Articular chondrocyte of knee joint (primary cell): ENCODE measurements at places on chromosomes 6 and 20. TPM values are rescaled to one million over a fixed set of nuclear protein-coding genes. Genes with fewer than 3 reads are reported as not detected.

GPR63 gene
- total RNA-seq = under 0.01 and 0.11 TPM in 2 replicates

SAMD3 gene
- total RNA-seq = 0.39 and 1.9 TPM in 2 replicates

COL20A1 gene
- not detected in 2 replicates for total RNA-seq

DYNLT2 gene
- 1.5 and 2.1 TPM in 2 replicates for total RNA-seq

MMUT gene
- 19.7 and 22.5 TPM in 2 replicates for total RNA-seq

KIF6 gene
- total RNA-seq = 0.76 and 0.78 TPM in 2 replicates

HNF4A gene
- total RNA-seq = 0.11 TPM in 1 of 2 replicates, not detected in the other

ANKRD6 gene
- total RNA-seq = 13.7 and 21.1 TPM in 2 replicates

CDC5L gene
- 25.5 and 27.2 TPM in 2 replicates for total RNA-seq

PERP gene
- total RNA-seq = 28.5 and 34.5 TPM in 2 replicates

HLA-DQB2 gene
- total RNA-seq = not detected in 2 replicates

BMP2 gene
- 11.6 and 16.3 TPM in 2 replicates for total RNA-seq

SLC22A7 gene
- total RNA-seq = not detected in 2 replicates

RAET1G gene
- 4.4 and 9.4 TPM in 2 replicates for total RNA-seq

LY6G6D gene
- total RNA-seq = not detected in 2 replicates

IRAK1BP1 gene
- 6.4 and 9.9 TPM in 2 replicates for total RNA-seq

SLC35F1 gene
- under 0.01 TPM in 1 of 2 replicates, not detected in the other for total RNA-seq

ARHGAP40 gene
- not detected in 2 replicates for total RNA-seq

SRSF12 gene
- 0.52 and 0.65 TPM in 2 replicates for total RNA-seq

HLA-DMB gene
- 0.11 TPM in 1 of 2 replicates, not detected in the other for total RNA-seq

ZC2HC1B gene
- total RNA-seq = 0.26 TPM in 1 of 2 replicates, not detected in the other

LINC00237 gene
- total RNA-seq = not detected in 2 replicates

GZF1 gene
- 11.2 and 13.6 TPM in 2 replicates for total RNA-seq

TSPO2 gene
- total RNA-seq = not detected in 2 replicates

NKX2-4 gene
- total RNA-seq = not detected in 2 replicates

NKX2-2 gene
- not detected in 2 replicates for total RNA-seq

HS3ST5 gene
- not detected in 2 replicates for total RNA-seq

DEFB124 gene
- total RNA-seq = not detected in 2 replicates

SNX5 gene
- total RNA-seq = 157 and 165 TPM in 2 replicates

UST gene
- 24.7 and 33.0 TPM in 2 replicates for total RNA-seq

PTPRK gene
- total RNA-seq = 47.6 and 59.2 TPM in 2 replicates

PGBD1 gene
- total RNA-seq = 4.6 and 6.4 TPM in 2 replicates

NECAB3 gene
- 11.6 and 14.1 TPM in 2 replicates for total RNA-seq

RAET1E gene
- total RNA-seq = 0.39 and 8.2 TPM in 2 replicates

EPPIN gene
- total RNA-seq = not detected in 2 replicates

MPIG6B gene
- not detected in 2 replicates for total RNA-seq
